ENCODE measurements at places on chromosomes 5 and 9. TPM values are rescaled to one million over a fixed set of nuclear protein-coding genes. Genes with fewer than 3 reads are reported as not detected.

The PTTG1 gene
- polyA plus RNA-seq: 29.3 TPM

DNA sequence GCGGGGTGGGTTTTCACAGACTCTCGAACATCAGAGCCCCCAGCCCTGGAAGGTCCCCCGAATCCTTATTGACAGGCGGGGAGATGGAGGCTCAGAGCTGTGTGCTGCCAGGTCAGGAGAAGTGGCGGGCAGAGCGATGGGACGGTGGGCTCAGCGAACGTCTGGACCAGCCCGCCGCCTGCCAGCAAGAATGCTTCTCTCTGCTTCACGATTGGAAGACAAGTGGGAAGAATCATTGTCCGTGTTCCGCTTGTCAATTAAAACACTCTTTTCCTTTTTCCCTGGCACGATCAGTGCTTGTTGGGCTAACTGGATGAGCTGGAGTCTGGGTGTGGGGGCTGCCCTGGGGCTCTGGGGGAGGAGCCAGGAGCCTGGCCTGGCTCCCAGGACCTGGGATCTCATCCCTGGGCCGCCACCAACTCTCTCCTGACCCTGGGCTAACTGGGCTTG, 1.6 kb downstream of the COL5A1 start:
- no peak for DNase-seq

DNA sequence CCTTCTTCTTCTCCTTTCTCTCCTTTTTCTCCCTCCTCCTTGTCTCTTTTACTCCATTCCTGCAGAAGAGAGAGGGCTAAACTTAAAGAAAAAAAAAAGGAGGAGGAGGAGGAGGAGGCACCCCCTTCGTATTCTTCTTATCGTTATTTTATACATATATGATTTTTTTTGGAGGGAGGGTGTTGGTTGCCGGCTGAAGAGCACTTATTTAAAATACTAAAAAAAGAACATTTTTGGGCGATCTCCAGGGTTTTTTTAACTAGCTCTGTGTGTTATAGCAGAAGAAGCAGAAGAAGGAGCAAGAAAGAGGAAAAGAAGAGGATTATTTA, 381 bp downstream of the NR2F1 start:
- DNase-seq: no peak

The PCDHA12 gene
- polyA plus RNA-seq: 0.04 TPM

DNA sequence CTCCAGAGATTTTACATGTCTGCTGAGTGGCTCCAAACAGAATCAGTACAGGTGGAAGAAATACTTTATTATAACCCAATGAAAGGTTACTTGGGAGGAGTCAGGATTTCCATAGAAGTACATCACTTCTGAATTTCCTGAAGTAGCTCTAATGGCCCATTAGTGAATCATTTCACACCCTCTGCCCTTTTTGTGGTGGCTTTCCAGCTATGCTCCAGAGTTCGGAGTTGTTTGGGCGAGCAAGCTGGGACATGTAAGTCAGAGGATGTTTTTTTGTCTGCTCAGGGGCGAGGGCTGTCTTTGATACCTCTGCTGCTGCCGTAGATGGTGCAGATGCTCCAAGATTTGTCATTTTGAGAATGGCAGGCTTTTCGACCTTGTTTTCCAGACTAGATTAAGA, 226.1 kb downstream of the GOLPH3 start:
- no peak for DNase-seq

- peak; percentile 86 for DNase-seq
Measured at GRCh38 chr5:157511651-157512644, 51.9 kb downstream of the NIPAL4 start.

DNA sequence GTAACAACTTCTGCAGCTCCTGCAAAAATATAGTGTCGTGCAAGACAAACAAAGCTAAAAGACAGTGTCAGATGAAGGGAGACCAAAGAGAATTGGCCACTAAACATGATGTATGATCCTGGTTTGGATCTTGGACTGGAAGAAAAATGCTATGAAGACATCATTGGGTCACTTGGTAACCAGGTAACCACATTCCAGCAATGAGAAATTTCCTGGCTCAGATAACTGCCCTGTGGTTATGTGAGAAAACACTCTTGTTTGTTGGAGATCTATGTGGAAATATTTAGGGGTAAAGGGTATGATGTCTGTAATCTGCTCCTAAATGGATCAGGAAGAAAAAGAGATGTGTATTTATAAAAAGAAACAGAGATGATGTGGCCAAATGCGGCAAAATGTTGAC, 45.5 kb upstream of the ANKRD33B start:
- DNase-seq: no peak

The NTNG2 gene
- polyA plus RNA-seq: 0.46 TPM

DNA sequence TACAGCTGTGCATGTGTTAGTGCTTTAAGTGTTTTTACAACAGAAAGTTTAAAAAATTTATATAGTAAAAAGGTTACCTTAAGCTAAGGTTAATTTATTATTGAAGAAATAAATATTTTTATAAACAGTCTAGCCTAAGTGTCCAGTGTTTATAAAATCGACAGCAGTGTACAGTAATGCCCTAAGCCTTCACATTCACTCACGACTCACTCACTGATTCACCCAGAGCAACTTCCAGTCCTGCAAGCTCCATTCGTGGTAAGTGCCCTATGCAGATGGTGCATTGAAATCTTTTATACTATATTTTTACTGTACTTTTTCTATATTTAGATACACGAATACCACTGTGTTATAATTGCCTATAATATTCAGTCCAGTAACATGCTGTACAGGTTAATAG, 159.1 kb downstream of the ROR2 start:
- DNase-seq: no peak

The PHF2 gene
- 34.4 TPM for polyA plus RNA-seq

DNA sequence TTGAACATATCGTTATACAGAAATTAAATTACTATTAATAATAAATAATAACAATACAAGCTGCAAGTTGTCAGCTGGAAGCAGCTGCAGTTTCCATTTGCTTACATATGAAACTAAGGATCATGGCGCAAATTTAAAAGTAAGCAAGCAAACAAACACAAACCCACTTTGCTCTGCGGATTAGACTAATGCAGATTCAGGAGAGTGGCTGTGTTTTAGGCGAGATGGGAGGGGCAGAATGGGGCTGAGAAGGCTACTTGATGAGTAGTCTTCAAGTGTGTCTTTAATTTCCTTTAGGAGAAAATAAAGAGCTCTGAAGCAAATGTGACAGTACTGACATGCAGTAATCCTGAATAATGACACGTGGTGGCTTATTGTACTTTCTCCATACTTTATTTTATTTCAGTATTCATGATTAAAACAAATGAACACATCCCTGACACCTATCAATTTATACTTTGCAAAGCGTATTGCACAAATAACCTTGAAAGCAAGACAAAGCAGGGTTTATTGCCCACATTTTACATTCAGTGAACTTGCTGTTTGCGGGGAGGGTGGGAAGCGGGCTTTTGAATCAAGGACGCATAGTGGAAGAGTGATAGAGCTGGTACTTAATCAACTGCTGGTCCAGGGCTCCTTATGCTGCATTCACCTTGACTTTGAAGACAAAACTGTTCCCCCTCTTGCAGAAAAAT, 221.4 kb upstream of the TRIM32 start:
- DNase-seq: no peak

GRCh38 chr9:98280574-98280973, 25.1 kb upstream of the TBC1D2 start:
- no peak for DNase-seq

The CNTNAP3B gene
- polyA plus RNA-seq: 5.5 TPM

The IFNA2 gene
- polyA plus RNA-seq: not detected

DNA sequence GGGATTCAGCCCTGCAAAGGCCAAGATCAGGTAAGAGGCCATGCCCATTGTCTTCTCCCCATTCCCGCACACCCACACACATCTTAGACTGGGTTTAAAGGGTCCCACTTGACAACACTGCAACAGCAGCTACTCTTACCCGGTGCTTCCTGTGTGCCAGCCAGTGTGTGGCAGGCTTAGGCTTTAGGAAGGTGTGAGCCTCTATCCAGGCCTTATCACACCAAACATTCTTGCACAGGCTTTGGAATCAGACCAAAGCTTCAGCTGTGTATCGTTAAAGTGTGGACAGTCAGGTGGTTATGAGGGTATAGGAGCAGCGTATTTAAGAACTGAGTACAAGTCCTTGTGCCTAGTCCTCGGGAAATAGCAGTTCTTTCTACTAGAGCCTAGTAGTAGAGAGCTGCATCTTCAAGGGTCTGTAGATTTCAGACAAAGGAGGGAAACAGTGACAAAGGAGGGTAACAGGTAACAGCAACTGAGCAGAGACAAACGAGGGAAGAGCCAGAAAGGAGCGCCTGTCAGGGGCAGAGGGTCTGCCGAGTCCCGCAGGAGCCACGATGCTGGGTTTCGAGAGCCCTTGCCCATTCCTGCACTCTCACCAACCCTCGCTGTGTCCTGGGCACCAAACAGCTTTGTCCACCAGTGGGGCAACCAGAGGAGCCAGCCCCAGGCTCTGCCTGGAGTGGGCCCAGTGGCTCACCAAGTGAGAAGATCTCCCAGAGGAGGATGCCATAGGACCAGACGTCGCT, 30.9 kb downstream of the CSF1R start:
- no peak for DNase-seq

DNA sequence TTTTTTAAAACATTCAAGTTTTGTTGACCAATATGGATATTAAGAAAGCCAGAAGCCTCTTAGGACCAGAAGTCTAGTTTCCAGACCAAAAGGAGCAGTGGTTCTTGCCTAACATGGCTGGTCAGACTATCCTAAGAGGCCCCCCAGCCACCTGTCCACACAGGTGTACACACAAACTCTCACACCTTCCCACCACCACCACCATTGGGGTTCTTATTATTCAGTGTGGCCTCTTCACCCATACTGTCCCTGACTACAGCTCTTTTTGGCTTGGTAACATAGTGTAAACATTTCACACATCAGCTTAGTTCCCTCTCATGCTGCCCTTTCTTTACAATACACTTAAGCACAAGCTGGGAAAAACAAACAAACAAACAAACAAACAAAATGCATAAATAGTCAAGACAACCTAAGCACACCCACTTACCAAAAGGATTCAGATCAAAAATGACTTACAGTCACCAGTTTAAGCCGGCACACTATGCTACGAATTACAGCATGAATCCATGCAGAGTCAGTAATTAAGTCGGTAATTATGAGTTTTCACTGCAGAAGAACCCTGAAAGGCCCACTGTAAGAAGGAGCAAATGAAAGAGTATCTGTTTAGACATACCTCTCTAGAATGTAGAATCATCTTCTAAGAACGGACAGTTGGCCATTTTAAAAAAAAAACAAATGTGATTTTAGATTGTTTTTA, 9.5 kb downstream of the LHFPL2 start:
- DNase-seq: no peak

The ANKRD34B gene
- 0.38 TPM for polyA plus RNA-seq
